Left ventricle myocardium superior (tissue), 1 donor: ENCODE measurements at places on chromosomes 16 and 17. TPM values are rescaled to one million over a fixed set of nuclear protein-coding genes. Genes with fewer than 3 reads are reported as not detected.

DNA sequence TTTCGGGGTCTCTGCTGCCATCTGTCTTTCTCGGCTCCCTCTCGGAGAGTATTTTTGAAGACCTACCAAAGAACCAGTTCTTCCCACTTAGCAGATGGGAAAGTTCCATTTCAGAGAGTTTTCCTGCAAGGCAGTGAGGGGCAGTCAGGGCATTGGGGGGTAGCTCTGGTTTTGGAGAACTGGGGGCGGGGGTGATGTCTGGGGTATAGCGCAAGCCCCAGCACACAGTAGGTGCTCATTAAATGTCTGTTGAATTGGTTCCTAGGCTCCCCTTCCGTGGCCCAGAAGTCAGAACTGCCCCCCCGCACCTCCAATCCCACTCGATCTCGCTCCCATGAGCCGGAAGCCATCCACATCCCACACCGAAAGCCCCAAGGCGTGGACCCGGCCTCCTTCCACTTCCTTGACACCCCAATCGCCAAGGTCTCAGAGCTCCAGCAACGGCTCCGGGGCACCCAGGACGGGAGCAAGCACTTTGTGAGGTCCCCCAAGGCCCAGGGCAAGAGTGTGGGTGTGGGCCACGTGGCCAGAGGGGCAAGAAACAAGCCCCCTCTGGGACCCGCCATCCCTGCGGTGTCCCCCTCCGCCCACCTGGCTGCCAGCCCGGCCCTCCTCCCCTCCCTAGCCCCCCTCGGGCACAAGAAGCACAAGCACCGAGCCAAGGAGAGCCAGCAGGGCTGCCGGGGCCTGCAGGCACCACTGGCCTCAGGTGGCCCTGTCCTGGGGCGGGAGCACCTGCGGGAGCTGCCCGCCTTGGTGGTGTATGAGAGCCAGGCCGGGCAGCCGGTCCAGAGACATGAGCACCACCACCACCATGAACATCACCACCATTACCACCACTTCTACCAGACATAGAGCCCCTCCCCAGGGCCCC, 47.9 kb downstream of the SNX20 start:
- no peak for DNase-seq

PLXDC1 gene
- 15.8 TPM for total RNA-seq

MCRIP1 gene
- total RNA-seq, result 103 TPM

- no peak for DNase-seq
These were observed 565 bp downstream of the DDX52 start for GRCh38 chr17:37642681-37643080.

- no peak for DNase-seq
These were observed 116.4 kb upstream of the ZNF750 start for GRCh38 chr17:82956146-82956725.

DNA sequence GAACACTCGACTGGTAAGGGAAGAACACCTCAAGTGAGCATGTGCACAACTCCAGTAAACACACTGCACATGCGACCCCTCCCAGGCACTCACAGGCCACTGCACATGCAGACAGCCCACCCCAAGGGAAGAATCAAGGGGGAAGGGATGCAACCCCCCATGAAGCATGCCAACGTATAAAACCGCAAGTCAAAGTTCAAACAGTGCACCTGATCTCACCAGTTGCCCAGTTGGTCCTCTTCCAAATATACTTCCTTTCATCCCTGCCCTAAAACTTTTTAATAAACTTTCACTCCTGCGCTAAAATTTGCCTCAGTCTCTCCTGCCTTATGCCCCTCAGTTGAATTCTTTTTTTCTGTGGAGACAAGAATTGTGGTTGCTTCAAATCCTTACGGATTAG, 51.0 kb upstream of the TOM1L1 start:
- no peak for DNase-seq
